NCI-H2081 treated with DMSO at 0.1 percent for 48 hours (cell line): ENCODE measurements at places on chromosomes 2 and 18.

DNA sequence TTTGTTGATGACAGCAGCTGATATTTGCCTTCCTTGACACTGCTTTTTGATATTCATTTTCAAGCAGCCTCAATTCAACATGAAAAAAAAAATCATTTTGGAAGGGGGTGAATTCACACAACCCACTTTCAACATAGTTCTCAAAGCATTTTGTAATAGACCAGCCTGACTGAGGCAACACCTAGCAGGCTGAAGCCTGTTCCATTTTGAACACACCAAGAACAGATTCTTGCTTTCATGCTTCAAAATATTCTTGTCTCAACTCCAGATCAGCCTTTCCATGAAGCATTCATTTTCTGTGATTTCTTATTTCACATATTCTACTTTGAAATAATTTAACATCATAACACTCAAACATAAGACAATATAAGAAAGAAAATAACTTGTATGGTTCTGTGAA, 812.6 kb upstream of the POU3F3 start:
- DNase-seq, result no peak

DNA sequence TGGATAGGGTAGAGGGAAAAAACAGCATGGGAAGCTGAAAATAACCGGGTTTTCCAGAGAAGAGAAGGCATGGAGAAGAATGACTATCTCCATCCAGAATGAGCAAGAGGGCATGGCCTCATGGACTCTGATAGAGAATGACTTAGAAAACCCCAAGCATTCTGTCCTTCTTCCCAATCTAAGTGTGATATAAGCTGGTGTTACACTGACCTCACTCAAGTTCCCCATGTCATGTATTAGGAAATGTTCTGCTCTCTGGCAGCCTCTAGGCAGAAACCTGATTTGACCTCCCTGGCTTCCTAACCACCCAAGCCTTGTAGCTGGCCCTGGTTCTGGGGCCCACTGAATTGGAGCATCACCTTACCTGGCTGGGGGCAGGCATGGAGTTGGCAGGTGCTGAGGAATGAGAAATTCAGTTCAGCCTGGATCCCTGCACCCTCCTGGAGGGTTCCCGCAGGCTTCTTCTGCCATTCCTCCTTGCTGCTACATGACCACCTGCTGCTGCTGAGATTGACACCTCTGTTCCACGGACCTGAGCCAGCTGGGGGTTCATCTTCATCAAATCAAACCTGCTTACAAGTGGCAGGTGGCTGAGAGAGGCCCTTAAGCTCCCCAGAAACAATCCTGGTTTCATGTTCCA, 5.2 kb upstream of the SIGLEC15 start:
- no peak for DNase-seq

- no peak for DNase-seq
These were observed 2.0 kb downstream of the IDH1 start for GRCh38 chr2:208252716-208253492.

DNA sequence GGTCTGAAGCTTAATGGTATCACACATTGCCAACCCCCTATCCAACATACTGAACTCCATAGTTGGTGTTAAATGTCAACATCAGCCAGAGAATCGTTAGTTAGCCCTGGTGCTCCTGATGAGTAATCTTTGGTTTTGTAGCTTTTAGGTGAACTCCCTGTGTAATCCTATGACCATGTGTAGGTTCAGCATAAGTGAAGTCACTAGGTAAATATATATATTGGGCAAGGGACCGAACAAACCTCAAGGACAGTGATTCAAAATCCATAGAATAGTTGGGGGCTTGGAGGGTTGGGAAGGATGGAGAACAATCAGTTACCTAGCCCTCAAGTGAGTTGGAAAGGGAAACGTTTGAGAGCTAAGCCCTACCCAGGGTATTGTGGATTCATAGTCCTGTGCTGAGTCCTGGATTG, 16.0 kb upstream of the AP1S3 start:
- no peak for DNase-seq

DNA sequence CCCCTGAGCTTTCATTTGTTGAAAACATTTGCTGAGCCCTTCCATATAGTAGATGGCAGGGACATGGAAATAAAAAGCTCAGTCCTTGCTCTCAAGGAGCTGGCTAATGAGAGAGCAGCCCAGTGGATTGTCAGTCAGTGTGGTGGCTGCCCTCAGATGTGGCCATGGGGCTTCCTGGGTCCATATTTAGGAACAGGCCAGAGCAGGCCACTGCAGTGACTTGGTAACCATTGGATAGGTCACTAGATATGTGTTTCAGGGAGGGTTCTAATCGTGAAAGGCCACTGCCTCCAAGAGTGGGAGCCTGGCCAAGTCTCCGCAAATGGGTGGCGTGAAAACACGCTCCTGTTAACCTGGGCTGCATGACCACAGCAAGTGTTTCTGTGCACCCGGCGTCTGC, 37.4 kb downstream of the NPAS2 start:
- DNase-seq, result no peak

DNA sequence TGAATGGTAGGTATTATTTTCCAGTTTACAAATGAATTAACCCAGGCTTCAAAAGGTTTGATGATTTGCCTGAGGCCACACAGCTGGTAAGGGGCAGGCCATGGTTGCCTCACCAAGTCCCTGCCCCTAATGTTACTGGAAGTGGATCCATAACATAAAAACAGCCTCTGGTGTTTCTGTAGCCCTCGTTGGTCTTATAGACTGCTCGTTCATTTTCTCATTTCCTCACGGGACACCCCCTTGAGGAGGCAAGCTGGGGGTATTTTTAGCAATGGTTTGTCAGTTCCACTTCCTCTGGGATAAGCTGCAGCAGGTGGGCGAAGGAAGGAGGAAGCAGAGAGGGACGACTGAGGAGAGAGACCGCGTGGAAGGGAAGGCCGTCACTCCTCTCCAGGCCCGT, 32.9 kb upstream of the NDUFV2 start:
- DNase-seq, result no peak

GRCh38 chr2:55766947-55767346, 73.3 kb upstream of the PNPT1 start:
- no peak for DNase-seq

DNA sequence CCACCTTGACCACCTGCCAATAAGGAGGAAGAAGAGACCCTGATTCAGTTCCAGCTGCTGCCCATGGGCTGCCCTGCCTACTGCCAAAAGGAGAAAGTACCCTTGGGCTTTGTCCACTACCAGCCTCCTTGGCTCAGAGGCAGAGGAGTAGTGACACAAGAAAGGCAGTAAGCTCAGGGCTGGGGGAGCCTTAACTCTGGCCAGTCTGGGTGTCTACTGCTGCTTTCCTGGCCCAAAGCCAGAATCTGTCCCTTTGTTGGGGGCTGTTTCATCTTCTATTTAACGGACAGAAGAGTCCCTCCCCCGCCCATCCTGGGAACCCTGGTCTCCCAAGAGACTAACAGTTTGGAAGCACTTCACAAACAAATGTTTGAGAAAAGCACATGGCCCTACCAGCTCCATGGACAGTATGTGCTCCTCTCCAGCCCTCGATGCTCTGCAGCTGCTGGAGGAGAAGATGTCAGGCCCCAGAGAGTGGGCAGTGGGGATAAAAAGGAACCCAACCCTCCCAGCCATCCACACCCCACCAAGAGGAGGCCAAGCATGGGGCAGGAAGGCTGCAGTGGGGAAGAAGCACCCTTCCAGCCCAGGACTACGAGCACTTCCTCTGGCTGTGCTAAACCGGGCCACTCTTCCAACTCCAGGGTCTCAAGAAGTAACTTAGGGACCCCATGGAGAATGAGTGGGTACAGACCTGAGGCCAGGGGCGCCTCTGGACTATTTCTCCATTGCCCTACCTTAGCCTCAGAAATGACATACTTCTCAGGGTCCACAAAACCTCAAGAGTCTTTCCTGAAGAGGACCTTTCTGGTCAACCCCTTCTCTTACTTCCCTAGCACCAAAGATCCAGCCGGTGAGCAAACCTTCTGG, 1.2 kb downstream of the ATG9A start:
- no peak for DNase-seq

GRCh38 chr2:18379870-18380269, 180.6 kb downstream of the RDH14 start:
- DNase-seq, result no peak

DNA sequence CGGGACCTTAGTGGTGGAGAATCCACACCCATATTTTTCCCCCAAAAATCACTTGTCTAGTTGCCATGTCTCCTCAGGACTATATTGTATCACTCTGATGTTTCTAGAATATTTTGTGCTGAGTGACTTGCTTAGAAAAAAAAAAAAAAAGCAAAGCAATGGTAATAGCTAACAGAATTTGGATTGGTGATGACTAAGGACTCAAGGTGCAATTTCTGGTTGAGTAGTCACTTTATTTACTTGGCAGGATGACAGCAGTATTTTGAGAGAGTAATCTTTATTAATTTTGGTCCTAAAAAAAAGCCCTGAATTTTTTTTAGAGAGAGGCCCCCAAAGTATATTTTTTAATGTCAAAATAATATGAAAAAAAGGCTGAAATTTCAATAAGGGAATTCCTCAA, 32.8 kb upstream of the MYO3B start:
- DNase-seq, result no peak

DNA sequence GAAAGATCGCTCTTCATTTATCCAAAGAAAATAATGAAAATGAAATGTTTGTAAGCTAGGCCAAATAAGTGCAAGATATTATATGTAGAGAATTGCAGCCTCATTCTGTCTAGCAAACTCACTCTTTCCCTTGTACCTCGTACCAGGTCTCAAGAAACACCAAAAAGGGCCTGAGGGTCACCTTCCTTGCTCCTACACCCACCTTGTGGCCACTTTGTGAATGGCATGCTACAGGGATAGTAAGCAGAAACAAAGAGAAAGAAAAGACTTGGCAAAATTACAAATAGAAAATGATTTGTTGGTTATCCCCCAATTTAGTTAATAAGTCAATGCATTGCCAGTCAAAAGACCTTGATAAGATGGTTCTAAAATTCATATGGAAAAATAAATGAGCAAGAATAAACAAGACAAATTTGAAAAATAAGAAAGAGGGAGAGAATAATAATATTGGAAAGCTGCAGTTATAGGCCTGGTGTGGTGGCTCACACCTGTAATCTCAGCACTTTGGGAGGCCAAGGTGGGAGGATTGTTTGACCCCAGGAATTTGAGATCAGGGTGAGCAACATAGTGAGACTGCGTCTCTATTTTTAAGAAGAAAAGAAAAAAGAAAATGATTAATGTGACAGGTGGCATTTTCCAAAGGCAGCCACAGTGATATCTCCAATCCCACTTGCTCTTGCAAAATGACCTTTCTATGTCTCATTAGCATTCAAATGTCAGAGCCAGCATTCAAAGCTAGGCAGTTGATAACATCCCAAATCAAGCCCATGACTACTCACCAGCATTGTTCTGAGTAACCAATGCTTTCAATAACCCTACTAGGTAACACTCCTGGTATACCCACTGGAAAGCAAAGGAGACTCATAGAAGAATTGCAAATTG, 38.8 kb upstream of the BMP10 start:
- no peak for DNase-seq

- DNase-seq, result no peak
These were observed 35.5 kb downstream of the ZNF532 start for GRCh38 chr18:58900015-58900649.

- DNase-seq, result no peak
These were observed 125.8 kb downstream of the MEIS1 start for GRCh38 chr2:66560683-66561082.

DNA sequence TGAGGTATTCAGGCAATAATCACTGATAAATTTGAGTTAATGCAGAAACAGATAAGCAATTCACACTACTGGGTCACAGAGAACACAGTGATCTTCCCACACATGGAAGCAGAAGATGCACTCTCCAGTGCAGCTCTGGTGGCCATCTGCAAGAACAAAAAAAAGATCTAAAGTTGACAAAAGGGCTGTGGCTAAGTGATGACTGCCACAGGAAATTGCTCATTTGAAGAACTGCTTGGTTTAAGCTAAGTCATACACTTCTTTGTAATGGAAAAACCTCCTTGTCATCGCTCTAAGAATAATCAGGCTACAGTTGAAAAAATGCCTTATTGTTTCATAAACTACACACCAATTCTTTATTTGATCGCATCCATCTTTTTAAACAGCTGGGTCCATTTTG, 115.1 kb downstream of the DTNB start:
- DNase-seq, result no peak

DNA sequence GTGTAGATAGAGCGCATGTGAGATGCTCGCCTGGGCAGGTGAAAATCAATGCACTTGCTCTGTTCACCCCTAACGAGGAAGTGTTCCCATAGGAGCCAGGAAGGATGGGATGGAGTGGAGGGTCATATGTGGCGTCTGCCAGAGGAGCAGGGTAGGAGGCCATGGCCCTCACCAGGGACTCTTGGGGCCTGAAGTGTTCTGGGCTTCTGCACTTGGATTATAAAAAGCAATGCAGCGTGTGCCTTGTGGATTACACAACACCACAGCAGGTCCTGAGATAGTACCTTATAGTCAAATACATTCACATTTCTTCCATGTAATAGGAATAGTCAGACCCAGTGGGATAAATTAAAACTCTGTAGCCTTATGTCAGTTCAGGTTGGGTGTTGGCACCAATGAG, 100.1 kb downstream of the CABLES1 start:
- DNase-seq, result no peak

- no peak for DNase-seq
These were observed 108.8 kb downstream of the SPOPL start for GRCh38 chr2:138610201-138610953.

- DNase-seq, result no peak
These were observed 291.6 kb upstream of the HDAC4 start for GRCh38 chr2:239692362-239692851.

- no peak for DNase-seq
These were observed 400.9 kb downstream of the TSN start for GRCh38 chr2:122156176-122156890.

GRCh38 chr2:15006667-15007066, 374.1 kb downstream of the LRATD1 start:
- DNase-seq, result no peak

DNA sequence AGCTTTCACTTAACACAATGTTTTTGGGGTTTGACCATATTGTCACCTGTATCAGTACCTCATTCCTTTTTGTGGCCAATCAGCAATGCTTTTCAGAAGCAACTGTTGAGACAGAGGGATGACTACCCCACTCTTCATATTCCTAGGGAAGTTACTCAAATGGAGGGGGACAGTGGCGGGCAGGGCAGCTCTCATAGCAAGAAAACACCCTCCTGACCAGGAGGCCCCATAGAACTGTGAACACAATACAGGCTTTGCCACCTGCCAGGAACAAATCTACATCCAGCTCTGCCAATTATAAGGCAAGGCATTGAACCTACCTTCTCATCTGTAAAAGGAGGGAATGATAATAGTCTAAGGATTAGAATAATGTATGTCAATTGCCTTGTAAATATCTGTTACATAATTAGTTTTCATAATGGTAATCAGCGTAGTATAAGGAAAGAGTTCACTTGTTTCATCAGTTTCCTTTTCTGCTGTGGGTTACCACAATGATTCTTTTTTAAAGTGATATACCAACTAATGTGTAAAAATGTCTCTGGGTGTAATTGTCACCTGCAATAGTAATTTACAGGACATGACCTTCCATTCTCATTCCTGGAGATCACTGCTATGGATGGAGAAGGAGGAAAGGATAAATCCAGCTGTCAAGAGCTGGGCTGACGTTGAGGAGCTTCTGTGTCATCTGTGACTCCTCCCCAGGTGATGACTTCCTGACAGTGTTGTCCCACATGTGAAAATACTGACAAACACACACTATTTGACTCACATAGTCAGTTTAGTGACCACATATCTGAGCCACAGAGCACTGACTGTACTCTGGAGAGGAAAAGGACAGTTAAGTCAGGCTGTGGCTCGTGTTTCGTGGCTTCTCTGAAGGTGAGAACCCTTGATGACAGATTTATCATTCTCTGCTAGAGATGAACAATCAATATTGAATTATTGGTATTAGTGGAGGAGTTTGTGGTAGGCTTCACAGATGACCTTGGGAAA, 13.5 kb downstream of the ALPK2 start:
- DNase-seq, result no peak
